GF-D8 (cell line): ENCODE measurements at places on chromosomes 6 and 20.

- DNase-seq: no peak
Measured at GRCh38 chr6:12767016-12767415, 50.4 kb downstream of the PHACTR1 start.

GRCh38 chr6:99348288-99349170, 945 bp downstream of the FAXC start:
- no peak for DNase-seq

DNA sequence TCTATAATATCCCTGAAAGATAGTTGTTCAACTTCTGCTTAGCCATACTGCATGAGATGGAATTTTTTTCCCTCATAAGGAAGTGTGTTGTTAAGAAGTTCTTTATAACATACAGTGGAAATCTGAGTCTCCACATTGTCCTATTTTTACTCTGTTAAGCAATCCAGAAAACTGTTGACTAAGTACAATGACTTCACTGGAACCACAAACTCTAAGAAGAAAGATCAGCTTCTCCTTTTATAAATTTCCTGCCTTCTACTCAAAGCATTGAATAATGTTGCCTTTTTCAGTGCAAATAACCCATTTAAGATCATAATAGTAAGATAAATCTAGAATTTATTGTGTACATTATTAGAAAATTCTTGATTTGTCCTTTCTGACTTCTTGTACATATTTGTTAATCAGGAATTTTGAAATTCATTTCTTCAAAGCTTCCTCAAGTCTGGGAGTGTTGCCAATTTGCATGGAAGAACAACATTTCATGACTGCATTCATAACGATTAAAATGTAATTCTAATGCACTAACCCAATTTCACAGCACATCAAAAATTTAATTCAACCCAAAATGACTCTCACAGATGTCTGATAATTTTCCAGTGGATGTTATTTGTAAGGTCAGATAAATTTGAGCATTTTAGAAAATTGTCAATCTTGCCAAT, 45.6 kb upstream of the ANKEF1 start:
- no peak for DNase-seq

DNA sequence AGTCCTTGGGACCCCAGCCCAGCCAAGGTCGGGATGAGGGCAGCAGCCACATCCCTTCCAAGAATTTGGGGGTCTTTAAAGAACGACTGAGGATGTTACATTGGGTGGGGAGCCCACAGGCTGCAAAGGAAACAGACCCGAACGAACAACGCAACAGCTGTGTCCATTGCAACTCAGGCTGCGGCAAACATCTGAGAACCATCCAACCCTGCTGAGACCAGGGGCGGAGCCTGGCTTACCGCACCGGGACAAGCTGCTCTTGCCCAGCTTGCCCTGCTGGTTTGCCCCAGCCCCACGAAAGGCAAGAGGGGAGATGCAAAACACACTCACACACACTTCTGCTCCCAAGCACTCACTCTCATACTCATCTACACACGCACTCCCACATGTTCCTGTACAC, 21.5 kb upstream of the TAF4 start:
- DNase-seq: no peak

GRCh38 chr20:2135013-2135412, 33.4 kb downstream of the STK35 start:
- DNase-seq: no peak
